ENCODE measurements at places on chromosomes 6 and 20. TPM values are rescaled to one million over a fixed set of nuclear protein-coding genes. Genes with fewer than 3 reads are reported as not detected.

ECT2L gene
- 2.7 TPM for polyA plus RNA-seq

DNA sequence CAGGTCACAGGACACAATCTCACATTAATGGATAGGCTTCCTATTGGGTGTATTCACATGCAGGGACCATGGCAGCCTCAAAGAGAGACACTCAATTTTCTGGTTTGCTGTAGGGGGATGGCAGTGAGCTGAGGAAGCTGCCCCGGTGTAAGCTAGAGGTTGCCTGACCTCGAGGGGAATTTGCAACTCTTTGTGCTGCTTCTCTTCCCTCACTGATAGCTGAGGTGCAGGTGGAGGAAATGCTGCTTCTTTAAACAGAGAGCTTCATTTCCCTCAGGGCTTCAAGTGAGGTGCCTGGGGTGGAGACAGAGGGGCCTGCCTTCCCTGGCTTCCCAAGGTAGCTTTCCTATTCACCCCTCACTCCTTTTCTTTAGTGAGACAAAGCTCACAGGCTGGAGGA lies 151.9 kb downstream of the CD83 start:
- DNase-seq: no peak

DNA sequence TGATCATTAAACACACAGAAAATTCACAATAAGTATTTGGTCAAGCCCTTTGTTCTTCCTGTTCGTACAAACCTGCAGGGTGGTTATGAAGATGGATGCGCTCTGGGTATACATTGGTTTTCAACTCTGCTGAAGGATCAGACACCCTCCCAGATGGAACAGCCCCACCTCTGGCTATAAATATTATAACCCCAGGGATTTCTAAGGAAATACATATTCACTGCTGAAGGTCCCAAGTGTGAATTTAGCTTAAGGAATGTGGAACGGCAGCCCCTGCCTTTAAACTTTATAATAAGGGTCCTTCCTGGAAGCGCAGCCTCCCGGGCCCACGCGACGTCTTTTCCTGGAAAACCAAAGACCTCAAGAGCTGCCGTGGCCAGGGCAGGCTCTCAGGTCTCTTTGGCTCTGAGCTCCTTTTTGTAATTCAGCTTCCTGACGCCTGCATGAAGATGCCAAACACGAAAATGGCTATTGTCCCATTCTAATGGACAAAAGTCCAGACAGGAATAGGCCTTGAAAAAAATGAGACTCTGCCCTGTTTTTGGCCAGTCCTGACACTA lies 172.4 kb upstream of the SSTR4 start:
- no peak for DNase-seq

- DNase-seq: no peak
Observed at GRCh38 chr6:80489911-80490635, 383.6 kb downstream of the BCKDHB start.

GRCh38 chr6:166729658-166730057 lies 102.6 kb upstream of the RPS6KA2 start:
- no peak for DNase-seq

- DNase-seq: no peak
Observed at GRCh38 chr6:51398793-51399192, 580.1 kb downstream of the TFAP2B start.

DNA sequence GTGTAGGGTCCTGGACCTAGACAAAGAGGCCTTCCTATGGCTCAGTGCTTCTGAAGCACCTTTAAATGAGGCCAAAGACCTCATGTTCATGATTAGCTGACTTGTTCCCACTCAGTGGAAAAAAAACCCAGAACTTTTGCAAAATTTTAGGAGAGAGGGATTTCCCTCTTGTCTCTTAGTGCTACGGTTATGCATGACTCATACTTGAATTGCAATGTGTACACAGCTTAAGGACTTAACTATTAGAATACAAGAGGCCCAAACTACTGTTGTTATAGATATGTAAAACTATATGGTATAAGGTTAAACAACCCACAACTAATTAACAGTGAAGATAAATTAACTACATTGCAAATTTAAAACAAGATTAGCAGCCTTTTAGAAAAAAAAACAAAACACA lies 32.3 kb upstream of the HLA-A start:
- DNase-seq: no peak

DNA sequence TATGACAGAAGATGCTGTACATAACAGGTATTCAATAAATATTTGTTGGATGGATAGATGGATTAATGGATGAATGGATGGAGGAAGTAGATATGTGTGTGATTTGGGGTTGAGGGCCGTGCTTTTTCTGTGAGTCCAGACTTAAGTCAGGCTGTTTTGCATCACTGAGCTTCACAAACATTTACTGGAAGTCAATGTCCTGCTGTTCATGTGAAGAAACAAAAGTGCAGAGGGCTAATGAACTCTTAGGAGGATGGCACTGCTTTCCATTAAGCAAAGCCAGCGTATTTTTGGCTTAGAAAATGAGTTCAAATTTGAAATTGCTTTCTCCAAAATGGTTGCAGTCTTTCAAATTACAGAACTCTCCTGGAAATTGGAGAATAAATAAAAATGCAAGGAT lies 260.6 kb upstream of the SASH1 start:
- DNase-seq: no peak

HNF4A gene
- 0.05 TPM for polyA plus RNA-seq

- DNase-seq: no peak
Observed at GRCh38 chr6:15447546-15448267, 201.8 kb downstream of the JARID2 start.

DNA sequence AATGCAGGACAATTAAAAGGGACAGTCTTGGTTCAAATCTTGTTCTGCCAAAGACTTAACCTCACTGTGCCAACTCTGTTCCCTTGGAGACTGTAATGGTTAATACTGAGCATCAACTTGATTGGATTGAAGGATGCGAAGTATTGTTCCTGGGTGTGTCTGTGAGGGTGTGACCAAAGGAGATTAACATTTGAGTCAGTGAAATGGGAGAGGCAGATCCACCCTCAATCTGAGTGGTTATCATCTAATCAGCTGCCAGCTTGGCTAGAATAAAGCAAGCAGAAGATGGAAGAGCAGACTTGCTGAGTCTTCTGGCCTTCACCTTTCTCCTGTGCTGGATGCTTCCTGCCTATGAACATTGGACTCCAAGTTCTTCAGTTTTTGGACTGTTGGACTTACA lies 474.4 kb downstream of the CD83 start:
- DNase-seq: no peak

- no peak for DNase-seq
Observed at GRCh38 chr20:60785785-60786184, 466.3 kb upstream of the CDH4 start.

DNA sequence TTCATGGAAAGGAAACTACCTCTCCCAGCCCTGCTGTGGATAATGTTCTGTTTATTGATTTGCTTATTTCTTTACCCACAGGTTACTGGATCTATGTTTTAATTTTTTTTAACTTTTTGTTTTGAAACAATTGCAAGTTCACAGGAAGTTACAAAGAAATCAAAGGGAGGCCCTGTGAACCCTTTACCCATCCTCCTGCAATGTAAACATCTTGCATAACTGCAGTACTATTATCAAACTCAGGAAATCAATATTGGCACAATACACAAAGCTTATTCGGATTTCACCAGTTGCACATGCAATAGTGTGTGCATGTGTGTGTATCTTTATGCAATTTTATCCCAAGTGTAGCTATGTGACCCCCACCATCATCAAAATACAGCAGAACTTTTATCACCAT lies 398.0 kb downstream of the BTBD3 start:
- DNase-seq: no peak

NOX3 gene
- not detected for polyA plus RNA-seq

DNA sequence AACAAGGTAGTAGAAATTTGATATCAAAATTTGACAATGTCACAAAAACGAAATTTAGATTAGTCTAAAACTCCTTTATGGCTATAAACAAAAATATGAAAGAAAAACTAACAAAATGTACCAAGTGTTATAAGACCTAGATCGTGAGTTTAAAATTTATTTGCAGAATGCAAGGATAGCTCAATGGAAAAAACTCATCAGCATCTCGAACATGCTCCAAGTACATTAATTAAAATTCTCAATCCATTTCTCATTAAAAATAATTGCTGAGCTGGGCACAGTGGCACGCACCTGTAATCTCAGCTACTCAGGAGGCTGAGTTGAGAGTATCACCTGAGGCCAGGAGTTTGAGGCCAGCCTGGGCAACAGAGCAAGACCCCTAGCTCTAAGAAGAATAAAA lies 70.8 kb downstream of the MAP3K5 start:
- no peak for DNase-seq

GRCh38 chr6:28269492-28269891 lies 2.5 kb downstream of the ZSCAN26 start:
- DNase-seq: no peak

All from aorta (tissue), 5 donors.